ENCODE measurements at places on chromosomes 3 and 15.
A peak's percentile ranks its signal among the peaks of the same experiment; 100 is the strongest.

DNA sequence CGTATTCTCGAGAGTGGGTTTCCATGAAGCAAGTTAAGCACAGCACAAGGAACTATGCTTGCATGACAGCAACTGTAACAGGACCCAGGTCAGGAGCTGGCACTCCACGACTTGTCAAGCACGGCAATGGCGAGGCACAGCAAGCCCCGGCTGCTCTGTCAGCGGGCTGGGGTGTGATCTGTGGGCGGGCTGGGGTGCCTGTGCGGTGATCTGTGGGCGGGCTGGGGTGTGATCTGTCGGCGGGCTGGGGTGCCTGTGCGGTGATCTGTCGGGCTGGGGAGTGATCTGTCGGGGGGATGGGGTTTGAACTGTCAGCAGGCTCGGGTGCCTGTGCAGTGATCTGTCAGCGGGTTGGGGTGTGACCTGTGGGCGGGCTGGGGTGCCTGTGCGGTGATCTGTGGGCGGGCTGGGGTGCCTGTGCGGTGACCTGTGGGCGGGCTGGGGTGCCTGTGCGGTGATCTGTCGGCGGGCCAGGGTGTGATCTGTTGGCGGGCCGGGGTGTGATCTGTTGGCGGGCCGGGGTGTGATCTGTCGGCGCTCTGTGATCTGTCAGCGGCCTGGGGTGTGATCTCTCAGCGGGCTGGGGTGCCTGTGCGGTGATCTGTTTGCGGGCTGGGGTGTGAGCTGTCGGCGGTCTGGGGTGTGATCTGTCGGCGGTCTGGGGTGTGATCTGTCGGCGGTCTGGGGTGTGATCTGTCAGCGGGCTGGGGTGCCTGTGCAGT, 205.7 kb downstream of the XXYLT1 start:
- no peak for DNase-seq

- no peak for DNase-seq
These were observed 386.7 kb downstream of the RSL24D1 start for GRCh38 chr15:54810031-54810430.

DNA sequence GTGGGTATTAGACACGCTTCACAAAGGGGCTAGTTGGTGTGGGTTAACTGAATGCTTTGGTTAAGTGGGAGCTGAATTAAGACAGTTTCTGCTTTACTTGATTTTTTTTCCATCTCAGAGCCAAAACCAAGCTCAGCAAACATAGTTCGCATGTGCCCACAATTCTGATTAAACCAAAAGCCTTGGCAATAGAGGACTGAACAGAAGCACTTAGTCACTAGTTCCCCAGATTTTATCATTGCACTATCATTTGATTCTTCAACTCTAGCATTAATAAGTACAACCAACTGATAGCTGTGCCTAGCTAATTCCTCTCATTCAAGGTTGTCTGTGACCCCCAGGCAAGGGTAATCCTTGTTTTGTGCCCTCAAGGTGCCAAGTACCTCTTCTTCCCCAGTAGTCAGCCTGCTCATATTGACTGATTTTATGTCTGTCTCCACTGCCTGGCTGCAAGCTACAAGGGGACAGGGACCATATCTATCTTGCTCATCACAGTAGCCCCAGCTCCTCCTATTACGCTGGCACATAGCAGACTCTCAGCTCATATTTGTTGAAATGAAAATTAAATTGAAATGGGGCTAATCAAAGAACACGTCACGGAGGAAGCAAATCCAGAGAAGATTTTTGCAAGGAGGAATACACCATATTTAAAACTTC, 9.9 kb upstream of the ARHGEF3 start:
- no peak for DNase-seq

- no peak for DNase-seq
These were observed 67.9 kb downstream of the FGF7 start for GRCh38 chr15:49490966-49491365.

DNA sequence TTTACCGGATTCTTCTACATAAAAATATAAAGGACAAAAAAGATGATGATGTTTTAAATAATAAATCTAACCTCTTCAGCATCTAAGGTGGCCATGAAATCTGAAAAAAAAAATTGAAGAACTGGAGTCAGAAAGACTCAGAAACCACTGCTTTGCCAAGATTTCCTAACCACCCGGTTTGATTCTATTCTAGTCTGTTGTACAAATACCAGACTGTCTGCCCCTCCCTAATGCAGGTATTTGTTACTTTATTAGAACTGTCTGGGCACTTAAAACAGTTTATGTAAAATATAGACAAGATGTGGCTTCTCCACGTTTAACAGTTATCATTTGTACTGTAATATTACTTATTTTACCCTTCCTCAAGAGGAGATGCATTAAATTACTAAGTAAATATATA, 48.8 kb downstream of the UACA start:
- no peak for DNase-seq

DNA sequence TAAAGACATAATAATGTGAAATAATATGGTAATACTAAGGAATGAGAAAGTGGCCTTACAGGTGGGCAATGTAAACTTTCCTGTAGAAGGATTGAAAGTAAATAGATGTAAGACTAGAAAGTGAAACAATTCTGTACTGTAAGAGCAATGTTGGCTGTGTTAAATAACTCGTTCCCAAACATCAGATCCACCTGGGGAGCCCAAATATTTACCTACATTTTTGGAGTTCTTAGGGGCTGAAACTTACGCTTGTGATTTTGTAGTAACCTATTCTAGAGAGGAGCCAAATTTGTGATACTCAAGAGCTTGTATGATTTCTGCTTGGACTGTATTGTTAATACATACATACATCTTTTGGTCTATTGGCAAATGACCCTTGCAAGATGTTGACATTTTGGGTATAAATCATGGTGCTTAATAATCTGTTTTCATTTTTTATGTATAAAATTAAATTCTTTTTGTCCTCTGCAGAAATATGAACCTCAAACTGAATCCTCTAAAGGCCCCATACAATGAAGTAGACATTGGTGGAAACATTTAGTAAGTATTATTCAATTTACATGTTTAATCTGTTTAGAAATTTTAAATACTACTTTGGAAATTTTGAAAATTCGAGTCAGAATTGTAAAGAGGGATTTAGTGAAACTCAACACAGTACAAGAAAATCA, 8.5 kb upstream of the CHD2 start:
- DNase-seq, result no peak

DNA sequence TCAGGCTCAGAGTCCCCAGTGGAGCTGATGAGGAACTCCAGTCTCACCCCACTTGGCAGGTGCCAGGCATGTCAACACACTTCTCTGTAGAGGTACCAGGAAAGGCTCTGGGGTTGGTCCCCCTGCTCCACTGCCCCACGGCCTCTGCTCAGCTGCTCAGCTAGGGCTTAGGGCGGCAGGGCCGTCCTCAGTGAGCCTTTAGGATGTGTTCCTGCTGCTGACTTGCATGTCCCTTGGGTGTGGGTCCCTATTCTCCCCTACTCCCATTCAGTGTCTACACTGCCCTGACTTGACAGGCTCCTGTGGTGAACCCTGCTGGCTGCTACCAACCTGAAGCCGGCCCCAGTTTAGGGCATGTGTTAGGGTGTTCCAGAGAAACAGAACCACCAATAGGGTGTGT, 17.9 kb upstream of the POLG start:
- no peak for DNase-seq

DNA sequence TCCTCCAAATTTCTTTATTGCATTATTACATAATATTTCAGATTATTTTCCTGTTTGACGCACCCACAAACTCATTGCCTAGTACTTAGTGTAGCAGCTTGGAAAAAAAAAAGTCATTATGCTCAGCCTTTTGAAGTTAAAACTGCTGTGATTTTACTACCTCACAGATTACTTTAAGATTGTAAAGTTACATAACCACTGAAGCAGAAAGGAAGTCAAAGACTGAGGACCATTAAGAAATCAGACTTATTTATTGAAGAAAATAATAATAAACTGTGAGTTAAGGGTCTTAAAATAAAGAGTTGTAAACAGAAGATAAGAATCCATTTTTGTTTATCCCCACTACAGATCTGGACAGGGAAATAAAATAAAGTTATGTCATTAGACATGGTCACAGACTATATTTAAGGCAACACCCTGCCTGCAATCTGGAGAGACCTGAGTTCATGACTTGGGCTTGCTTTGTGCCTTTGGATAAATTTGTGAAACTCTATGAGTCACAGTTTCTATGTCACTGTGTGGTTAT, 212.1 kb upstream of the ROBO2 start:
- no peak for DNase-seq

DNA sequence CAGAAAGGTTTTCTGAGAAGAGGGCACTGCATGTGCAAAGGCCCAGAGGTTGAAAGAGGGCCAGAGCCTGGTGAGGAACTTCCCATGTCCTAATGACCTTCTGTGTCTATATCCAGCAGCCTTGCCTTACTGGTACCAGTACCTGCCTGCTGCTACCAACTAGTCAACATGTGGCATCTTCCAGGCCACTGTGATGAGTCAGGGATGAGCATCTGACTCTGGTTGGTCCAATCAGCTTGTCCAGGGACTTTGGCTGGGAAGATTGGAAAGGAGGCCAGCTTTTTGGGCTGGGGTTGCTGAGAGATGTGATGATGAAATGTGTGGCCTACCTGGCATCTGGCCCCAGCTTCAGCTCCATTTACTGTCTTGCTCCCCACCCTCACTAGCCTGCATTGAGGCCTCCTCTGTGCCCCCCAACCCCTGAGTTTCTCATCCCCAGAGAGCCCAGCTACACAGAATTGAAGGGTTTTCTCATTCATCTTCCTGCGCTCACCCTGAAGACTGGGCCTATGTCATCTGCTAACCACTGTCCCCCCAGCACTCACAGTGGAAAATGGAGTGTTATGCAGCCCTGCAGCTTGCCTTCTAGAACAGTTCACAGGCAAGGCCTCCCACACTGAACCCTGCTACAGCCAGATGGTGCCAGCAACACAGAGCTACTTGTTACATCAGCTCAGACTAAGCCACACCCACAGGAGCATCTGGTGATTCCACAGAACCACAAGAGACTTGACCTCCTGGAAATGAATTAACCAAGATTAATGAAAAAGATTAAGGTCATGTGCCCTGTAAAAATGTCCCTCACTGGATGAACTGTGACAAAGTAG, 1.3 kb upstream of the TWF2 start:
- no peak for DNase-seq

DNA sequence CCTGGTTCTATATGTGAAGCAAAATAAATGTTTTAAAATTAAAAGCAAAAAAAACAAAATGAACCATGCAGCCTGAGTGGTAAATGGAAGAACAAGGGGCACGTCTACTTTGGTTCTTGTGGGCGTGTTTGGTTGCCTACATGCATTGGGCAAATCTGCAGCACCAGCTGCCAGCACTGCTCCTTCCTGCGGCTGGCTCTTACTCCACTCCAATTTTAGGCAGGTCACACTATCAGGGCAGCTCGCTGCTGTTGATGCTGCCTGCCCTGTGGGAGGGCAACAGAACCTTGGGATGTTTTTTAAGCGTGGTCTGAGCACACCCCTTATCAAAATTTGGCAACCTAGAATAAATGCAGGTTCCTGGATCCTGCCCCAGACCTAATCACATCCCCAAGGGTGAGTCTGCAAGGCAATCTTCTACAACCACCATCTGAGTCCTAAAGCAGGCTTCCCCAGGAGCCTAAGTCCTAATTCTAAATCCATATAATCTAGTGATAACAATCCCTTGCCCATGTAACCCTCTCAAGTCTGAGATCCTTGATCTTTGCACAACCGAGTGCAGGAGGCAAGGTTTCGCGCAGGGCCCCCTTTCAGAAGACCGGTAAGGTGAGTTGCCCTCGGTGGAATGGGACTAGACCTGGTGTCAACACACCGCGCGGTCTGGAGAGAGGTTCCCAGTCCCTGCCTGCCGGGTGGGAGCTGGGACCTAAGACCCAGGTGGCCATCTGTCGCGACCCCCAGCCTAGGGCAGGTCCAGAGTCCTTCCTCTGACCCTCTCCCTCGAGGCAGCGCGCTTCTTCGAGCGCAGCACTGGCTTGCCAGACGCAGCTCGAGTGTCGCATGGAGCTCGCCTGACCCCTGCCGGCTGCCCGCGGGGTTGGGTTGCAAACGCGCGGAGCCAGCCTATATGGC, 15.9 kb downstream of the IVD start:
- peak; percentile 86 for DNase-seq

GRCh38 chr15:71072423-71072822, 42.8 kb upstream of the THSD4 start:
- DNase-seq, result no peak

DNA sequence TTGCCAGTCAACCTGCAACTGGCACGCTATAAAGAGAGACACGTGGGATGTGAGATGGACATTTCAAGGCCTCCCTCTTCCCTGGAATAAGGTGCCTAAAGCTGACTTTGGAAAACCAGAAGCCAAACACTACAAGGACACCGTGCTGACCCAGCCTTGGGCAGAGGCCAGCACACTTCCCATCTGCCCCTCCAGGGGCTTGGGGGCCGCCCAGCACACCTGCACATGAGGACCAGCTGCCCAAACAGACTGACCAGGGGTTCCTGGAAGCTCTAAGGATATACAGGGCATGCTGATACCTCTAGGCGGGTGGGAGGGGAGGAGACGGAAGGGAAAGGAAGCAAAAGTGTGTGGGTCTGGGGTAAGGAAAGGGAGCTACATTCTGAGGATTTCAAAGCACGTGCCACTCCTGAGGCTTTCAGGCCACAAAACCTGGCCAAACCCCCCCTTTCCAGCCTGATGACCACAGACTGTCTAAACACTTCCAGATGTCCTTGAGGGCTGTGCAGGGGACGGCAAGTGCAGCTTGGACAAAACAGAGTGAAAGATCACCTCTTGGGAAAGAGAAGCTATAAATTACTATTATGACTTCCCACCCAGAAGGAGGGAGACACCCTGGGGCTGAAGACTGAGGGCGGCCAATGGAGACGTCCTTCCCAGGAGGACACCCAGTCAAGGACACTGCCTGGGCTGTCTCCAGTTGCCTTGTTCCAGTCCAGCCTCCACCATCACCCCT, 57.9 kb downstream of the ADCY5 start:
- DNase-seq, result peak; percentile 32

- no peak for DNase-seq
These were observed 881.0 kb downstream of the OTOL1 start for GRCh38 chr3:162377608-162378007.

DNA sequence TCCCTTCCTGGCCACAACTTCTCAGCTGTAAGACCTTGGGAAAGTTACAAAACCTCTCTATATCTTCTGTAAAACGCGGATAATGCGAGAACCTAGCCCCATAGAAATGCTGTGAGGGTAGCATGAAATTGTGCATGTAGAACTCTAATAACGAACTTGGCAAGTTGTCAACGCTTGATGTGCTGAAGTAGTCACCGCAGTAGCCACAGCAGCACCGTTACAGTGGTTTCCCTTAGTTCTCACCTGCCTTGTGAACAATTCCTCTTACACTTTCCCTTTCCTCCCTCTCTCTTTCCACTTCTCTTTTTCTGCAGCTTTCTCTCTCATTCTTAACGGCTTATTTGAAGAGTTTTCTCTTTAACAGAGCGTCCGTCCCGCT, 447 bp upstream of the SHQ1 start:
- DNase-seq, result no peak

- DNase-seq, result no peak
These were observed 340.2 kb downstream of the LRRC3B start for GRCh38 chr3:26962492-26963360.
